ENCODE measurements at places on chromosomes 16 and 17.
A peak's percentile ranks its signal among the peaks of the same experiment; 100 is the strongest.

GRCh38 chr16:83925095-83925905, 26.4 kb downstream of the MLYCD start:
- DNase-seq = no peak

GRCh38 chr16:24140730-24141129, 115.4 kb upstream of the CACNG3 start:
- no peak for DNase-seq

DNA sequence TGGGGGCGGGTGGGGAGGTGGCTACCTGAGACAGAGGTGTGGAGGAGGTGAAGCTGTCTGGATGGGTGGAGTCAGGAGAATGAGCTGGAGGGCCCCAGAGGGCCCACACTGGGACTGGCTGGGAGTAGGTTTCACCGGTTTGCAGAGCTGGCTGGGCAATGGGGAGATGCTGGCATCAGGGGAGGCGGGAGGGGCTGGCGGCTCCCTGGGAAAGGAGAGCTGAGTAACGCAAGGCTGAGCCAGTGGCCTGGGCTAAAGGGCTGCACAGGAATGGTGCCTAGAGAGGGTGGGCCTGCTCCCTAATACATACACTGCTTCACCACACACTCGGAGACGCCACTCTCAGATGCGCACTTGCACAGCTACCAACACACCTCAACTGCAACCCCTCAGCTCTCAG, 12.4 kb downstream of the P3H4 start:
- DNase-seq = peak; percentile 22

- DNase-seq = no peak
Observed at GRCh38 chr17:30600830-30601494, 123.8 kb downstream of the GOSR1 start.

DNA sequence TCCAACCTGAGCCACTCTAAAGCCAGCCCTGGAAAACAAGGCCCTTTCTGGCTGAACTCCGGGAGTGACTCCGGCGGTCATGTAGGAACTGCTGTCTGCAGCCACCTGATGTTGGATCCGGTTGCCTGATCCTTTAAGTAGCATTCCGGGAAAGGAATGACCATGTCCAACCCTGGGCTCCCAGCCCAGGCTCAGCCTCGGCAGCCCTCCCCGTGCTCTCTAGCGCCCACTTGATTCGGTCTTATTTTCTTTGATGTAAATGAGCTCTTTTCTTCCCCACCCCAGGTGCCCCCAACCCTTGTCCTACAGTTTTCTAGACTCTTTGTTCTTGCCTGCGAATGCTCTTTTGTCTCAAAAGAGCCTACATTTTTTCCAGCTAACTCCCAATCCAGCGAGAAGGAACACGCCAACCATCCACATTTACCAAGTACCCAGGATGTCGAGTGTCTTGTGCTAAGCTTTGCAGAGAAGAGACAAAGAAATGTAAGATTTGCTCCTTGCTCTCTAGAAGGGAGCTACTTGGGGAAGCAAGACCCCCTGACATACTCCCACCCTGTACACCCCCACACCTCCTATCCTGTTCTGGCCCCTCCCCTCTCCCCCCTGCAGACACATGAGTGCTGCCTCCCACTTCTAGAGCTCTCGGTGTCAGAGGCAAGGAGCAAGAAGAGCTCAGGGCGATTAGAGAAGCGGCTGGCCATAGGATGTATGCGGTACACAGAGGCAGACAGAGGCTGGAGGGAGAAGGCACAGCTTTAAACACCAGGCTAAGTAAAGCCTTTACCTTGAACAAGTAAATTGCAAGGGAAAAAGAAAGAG, 53.8 kb downstream of the COG7 start:
- peak; percentile 85 for DNase-seq
